ENCODE measurements at places on chromosomes 1 and 21.

- DNase-seq = no peak
Measured at GRCh38 chr1:70504176-70504820, 93.2 kb downstream of the CTH start.

DNA sequence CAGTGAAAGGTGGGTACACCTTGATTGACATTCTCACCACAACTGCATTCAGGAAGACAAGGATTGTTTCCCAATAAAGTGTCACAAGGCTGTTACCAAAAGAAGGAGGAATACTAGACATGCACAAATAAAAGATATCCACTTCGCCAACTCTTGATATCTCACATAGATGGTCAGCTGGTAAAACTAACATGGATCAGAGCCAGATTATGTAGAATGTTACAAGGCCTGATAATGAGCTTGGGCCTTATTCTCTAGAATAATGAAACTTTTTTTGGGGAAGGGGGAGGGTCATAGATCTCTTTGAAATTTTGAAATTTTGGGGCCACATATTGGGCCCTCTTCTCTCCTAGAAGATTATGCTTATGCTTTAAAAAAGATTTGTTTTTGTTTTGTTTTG is 24.9 kb downstream of the RAP1A start:
- DNase-seq = no peak

DNA sequence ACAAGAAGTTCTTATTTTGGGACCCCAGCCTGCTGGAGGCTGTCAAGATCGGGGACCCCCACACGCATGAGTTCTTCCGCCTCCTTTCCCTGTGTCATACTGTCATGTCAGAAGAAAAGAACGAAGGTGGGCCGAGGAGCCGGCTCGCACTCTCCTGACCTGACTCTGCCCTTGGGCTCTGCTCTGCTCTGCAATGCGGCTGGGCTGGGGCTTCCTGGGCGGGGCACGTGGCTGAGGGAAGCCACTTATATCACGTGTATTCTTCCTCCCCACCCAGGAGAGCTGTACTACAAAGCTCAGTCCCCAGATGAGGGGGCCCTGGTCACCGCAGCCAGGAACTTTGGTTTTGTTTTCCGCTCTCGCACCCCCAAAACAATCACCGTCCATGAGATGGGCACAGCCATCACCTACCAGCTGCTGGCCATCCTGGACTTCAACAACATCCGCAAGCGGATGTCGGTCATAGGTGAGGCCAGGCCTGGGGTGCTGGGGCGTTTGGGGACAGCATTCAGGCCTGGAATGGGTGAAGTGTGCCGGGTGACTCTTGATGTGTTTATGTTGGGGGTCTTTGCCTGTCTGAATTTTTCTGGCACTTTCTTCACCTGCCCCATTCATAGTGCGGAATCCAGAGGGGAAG is 17.6 kb downstream of the ATP8B2 start:
- peak; percentile 83 for DNase-seq

- no peak for DNase-seq
Measured at GRCh38 chr1:57012315-57012714, 46.5 kb upstream of the C8B start.

DNA sequence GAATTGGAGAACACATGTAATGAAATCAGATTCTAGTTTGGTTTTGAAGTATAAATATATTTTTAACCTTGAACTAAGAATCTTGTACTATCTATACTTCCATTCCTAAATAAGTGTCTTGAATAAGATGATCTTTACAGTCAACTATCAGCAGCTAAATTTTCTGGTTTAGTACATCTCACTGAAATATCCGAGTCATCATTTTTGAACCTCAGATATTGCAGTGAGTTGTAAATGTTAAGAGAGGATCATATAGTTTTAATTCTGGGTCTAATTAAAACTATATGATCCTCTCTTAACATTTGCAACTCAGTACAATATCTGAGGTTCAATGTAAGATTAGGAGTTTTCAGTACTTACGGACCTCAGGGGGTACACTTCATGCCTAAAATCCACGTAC is 768.8 kb upstream of the ADAMTS5 start:
- DNase-seq = no peak

- DNase-seq = no peak
Measured at GRCh38 chr1:22110016-22110415, 32.9 kb downstream of the WNT4 start.

DNA sequence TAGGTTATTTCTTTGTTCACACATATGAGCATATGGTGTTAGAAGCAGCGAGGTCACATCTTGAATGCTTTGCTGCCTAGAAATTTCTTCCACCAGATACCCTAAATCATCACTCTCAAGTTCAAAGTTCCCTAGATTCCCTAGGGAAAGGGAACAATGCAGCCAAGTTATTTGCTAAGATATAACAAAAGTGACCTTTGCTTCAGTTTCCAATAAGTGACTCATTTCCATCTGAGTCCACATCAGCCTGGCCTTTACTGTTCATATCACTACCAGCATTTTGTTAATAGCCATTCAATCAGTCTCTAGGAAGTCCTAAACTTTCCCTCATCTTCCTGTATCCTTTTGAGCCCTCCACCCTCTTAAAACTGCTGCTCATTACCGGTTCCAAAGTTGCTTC is 1502.5 kb downstream of the KCNT2 start:
- no peak for DNase-seq

GRCh38 chr1:108829498-108829916 is 27.4 kb downstream of the AKNAD1 start:
- no peak for DNase-seq

GRCh38 chr1:113142791-113143190 is 69.8 kb downstream of the LRIG2 start:
- no peak for DNase-seq

DNA sequence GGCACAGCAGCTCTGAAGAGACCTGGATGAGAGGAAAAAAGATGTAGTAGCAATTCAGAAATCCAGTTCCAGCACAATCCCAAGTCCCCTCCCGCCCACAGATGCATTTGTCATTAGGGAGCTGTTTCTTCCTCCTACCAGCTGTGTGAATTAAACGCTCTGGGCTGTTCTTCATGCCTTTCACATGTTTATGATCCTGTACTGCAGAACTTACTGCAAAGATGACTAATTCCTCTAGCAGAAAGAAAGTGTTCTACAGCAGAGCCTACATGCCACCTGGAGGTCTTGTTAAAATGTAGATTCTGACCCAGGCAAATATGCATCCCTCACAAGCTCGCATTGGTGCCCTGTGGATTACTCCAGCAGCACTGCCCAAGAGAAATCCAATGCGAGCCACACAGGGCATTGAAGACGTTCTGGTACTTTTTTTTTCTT is 6.5 kb downstream of the ENO1 start:
- DNase-seq = no peak

GRCh38 chr1:173161510-173162221 is 45.5 kb downstream of the TNFSF4 start:
- DNase-seq = no peak

DNA sequence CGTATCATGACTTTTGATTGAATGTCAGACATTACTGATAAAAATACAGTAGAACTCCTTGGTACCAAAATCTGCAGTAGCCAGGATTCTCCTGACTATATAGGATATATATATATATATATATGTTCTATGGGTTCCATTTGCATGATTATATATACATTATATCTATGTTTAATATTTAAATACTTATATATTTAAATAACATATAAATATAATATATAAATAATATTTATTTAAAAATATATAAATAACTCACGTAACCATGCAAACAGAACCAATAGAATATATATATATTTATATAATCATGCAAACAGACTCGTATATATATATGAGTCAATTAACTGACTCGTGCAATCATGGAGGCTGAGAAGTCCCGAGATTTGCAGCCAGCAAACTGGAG is 278.8 kb upstream of the PLXNA2 start:
- DNase-seq = no peak

DNA sequence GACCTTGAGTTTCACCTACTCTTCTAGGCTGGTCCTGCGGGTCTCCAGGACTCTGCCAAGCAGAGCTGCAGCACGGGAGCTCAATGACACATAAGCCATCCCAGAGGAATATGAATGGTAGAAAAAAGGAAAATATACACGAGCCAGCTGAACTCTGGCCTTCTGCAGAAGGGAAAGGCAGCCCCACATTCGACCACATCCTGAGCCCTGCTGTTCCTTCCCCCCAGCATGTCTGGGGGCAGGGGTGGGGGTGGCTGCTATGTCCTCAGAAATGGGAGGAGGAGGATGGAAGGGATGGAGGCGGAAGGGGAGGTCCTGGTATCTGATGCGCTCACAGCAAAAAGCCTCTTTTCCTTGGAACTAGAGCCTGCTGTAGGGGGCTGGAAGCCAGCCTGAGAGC is 12.1 kb upstream of the KDF1 start:
- no peak for DNase-seq

DNA sequence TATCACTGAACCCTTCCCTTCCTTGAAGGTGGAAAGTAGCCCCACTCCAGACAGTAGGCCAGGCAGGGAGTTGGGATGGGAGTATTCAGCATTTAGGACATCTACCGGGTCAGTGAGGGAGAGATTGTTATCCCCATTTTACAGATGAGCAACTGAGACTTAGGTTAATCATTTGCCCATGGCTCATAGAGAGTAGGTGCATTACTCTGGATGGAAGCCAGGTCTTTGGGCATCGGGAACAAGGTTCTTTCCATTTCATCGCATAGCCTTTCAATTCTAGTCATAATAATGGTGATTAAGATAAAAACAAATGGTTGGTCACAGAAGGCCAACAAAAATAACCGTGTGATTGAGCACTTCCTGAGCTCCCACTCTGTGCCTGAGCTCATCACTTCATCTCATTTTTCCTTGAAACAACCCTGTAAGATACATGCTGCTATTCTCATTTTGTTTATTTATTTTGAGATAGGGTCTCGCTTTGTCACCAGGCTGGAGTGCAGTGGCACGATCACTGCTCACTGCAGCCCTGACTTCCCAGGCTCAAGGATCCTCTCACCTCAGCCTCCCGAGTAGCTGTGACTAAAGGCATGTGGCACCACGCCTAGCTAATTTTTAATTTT is 64.8 kb downstream of the NAV1 start:
- DNase-seq = no peak

- no peak for DNase-seq
Measured at GRCh38 chr1:104132382-104132973, 382.8 kb downstream of the AMY1C start.

DNA sequence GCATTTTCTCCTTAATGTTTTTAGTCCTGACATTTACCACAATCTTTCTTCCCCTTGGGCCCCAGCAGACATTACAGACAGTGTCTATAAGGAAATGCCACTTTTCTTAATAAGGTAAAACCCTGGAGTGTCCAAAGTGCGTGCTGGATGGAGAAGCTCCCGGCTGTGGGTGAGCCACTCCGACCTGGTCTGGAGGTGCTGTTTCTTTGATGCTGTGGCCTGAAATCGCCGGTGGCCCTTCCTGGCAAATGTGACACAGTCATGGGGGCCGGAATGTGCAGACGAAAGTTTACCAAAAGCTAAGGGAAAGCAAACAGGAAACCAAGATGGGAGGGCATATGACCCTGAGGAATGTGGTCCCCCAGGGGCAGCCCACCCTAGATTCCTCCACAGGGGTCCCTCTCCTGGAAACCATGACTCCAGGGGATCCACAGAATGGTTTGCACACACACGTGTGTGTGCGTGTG is 77.9 kb downstream of the FHAD1 start:
- DNase-seq = no peak

GRCh38 chr1:110125810-110126209 is 13.6 kb downstream of the UBL4B start:
- DNase-seq = no peak

GRCh38 chr1:204479387-204480136 is 15.0 kb downstream of the PIK3C2B start:
- DNase-seq = no peak

GRCh38 chr1:32786856-32787255 is 30.3 kb downstream of the YARS1 start:
- peak; percentile 17 for DNase-seq

GRCh38 chr1:233664804-233665574 is 51.1 kb downstream of the KCNK1 start:
- DNase-seq = no peak

GRCh38 chr1:226419284-226420029 is 11.6 kb upstream of the PARP1 start:
- no peak for DNase-seq

DNA sequence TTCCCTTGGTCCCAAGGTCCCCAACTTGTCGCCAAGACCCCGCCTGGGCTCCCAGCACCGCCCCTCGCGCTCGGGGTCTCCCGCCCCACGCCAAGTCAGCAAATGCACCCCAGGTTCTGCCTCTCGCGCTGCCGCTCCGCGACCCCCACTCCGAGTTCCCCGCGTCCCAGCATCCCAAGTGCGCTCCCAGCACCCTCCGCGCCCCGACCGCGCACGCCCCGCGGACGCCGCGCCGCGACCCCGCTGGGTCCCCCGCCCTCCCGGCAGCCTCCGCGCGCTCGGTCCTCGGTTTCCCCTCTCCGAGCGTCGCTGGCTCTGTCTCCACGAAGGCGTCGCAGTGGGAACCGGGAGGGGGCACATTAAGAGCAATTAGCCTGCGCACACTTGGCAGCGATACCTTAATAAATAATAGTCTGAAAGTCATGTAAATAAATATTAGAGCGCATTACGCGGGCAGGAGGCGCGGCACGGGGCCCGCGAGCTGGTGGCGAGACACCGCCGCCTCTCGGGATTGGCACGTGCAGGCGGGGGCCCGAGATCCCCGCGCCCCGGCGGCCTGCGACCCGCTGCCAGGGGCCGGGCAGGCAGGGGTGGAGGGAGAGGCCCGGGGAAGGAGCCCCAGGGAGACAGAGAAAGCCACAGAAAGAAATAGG is 75.9 kb downstream of the VWA5B1 start:
- DNase-seq = no peak

GRCh38 chr1:65764052-65764451 is 28.6 kb upstream of the PDE4B start:
- no peak for DNase-seq

GRCh38 chr1:65321879-65322278 is 12.5 kb downstream of the DNAJC6 start:
- no peak for DNase-seq

- no peak for DNase-seq
Measured at GRCh38 chr1:14682941-14683621, 84.6 kb downstream of the KAZN start.

DNA sequence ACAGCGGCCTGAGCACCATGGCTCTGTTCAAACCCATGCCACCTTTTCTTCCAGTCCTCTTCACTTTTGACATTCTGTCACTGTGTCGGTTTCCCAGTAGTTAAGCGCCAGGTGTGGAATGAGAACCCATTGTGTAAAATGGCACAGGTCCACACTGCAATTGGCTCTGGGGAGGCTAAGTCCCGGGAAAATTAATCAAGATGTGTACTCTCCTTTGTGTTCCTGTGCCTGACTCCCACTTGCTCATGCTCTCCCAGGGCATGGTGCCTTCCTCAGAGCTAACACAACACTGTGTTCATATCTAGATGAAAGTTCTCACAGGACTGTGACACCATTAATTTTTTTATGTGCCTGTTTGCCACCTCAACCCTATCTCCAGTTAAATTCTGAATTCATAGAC is 59.0 kb upstream of the BTG3 start:
- DNase-seq = no peak

GRCh38 chr21:41419921-41420862 is 5.8 kb upstream of the MX1 start:
- DNase-seq = peak; percentile 71

- DNase-seq = no peak
Measured at GRCh38 chr1:112933820-112934571, 22.0 kb downstream of the SLC16A1 start.

- DNase-seq = no peak
Measured at GRCh38 chr1:89935235-89935634, 59.7 kb upstream of the ZNF326 start.

GRCh38 chr1:185351734-185352466 is 34.9 kb upstream of the IVNS1ABP start:
- DNase-seq = no peak

Measured in CD4-positive, alpha-beta T cell treated with Interleukin-21 for 1 hour (primary cell).